Kasumi-1 (cell line): ENCODE measurements at places on chromosomes 7 and 10.

GRCh38 chr7:7819442-7820247 lies 101.2 kb upstream of the RPA3 start:
- DNase-seq: no peak

DNA sequence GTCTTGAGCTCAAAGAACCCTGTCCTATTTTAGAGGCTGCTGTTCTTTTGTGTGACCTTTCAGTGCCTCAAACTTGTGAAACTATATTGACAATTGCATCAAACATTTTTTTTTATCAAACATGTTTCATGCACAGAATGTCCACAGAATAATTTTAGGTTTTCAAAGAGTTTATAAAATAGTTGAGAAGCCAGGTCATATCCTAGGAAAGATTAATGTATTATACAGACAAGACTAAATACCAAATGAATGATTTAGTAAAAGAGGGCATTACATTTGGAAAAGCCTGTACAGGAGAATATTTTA lies 67.0 kb downstream of the CDK6 start:
- DNase-seq: no peak

GRCh38 chr7:148192491-148192890 lies 398.1 kb upstream of the C7orf33 start:
- DNase-seq: peak; percentile 2

DNA sequence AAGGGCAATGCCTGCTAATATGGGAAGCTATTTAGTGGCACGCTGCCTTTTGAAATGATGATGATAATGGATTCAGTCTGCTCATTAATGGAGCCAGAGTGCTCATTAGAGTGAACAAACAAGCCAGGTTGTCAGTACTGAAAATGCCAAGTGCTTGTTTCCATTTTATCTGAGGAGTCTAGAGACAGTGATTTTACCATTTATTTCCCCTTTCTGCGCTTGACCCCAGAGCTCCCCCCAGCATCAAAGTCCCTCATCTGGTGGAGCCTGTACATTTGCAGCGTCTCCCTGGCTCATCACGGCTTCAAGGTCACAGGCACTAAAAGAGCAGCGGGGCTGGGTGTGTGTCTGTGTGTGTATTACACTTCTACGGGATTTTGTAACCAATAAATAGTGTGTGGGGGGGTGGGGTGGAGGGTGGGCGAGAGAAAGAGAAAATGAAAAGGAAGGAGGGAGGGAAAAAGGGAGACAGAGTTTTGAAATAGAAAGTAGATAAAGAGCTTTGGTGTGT lies 553.8 kb downstream of the TFEC start:
- no peak for DNase-seq

DNA sequence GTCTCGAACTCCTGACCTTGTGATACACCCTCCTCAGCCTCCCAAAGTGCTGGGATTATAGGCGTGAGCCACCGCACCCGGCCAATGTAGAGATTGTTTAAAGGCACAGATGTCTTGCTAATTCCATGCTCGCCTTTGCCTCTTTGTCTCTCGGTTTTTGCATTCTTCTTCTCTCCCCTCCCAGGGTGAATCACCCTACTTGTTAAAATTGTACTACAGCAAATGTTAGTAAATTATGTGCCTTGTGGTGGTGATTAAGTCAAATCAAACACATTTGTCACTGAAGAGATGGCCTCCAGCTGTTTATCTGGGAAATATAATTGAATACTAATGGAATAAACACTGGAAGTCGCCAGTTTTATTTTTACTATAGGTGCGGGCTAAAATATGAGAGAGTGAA lies 384.4 kb upstream of the AUTS2 start:
- DNase-seq: no peak

- DNase-seq: no peak
These were observed 144.0 kb downstream of the AUTS2 start for GRCh38 chr7:69742237-69742636.

- no peak for DNase-seq
These were observed 158.5 kb downstream of the JCAD start for GRCh38 chr10:29900865-29901264.

DNA sequence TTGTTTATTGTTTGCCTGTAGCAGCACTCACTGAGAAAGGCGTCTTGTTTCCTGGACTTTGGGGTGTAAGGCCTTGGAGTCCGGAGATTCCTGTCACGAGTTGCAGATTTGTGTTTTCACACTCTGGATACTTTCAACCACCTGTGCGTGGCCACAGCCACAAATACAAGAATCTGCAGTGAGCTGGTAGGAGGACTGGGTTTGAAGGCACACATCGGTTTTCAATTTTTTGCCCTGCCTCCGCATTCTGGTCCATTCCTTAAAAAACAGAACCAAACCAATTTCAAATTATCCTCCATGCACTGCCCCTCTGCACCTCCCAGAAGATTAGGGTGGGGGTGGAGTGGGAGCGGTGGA lies 619 bp downstream of the EXOC4 start:
- no peak for DNase-seq

- DNase-seq: no peak
These were observed 551.5 kb downstream of the KCNMA1 start for GRCh38 chr10:77086081-77086480.

DNA sequence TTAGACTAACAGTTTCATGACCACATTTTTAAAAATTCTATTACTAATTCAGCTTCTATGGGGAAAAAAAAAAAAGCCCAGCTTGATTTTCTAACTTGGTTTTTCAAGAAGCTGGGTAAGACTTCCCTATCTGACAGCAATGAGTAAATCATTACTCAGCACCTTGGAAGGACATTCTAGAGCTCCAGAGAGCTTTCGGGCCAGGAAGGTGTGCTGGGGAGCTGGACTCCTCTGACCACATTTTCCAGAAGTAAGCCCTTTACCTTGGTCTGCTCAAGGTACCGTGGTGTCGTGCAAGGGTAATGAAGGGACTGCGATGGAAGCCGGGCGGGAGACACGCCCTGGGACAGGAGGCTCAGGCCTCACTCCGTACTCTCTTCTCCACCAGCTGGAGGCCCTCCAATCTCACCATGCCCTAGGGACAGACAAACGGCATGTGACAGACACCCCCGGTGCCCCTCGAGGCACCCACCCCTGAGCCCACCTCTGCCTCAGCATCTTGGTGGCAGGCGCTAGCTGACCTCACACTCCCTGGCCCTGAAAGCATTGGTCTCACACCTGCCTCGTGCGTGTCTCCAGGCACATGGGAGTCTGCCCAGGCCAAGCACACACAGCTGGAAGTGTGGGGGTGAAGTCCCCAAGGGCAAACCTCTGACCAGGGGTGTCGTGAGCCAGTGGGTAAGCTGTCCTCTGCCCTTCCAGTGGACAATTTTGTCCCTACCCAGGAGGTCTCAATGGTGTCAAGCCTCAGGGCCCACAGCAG lies 152.1 kb downstream of the OAT start:
- no peak for DNase-seq

- peak; percentile 17 for DNase-seq
These were observed 1180.3 kb downstream of the TYW1 start for GRCh38 chr7:68176974-68177373.

DNA sequence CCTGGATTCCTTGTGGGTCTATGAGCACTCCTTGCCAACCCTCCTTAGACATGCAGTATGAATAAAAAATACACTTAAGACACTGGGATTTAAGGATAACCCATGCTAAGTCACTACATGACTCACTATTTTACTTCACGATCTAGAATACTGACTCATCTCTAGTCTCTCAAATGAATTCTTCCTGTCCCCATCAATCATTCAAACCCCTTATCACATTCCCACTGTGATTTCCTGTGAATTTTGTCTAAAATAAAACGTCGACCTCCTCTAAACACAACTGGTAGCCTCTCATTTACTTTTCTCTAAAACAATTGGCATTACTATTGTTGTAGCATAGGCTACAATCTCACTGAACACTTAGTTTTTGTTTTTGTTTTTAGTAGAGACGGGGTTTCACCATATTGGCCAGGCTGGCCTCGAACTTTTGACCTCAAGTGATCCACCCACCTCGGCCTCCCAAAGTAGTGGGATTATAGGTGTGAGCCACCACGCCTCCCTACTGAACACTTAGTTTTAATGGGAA lies 3.9 kb upstream of the IQUB start:
- no peak for DNase-seq

DNA sequence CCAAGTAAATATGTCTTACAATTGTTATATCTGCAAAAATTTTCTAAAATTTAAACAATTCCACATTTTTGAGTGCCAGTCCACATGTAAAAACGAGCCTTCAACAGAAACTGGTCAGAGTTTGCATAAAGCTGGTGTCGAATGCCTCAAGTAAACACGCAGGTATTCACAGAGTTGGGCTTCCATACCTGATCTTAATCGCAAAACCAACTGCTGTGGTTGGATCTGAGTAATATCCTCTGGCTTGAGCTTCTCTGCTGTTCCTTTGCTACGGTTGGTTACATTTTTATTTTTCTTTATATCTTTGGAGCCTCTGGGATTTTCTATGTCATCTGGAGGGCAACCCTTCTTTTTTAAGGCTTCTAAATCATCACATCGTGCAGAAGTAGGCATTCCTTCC lies 28.4 kb downstream of the ITGB1 start:
- DNase-seq: no peak

DNA sequence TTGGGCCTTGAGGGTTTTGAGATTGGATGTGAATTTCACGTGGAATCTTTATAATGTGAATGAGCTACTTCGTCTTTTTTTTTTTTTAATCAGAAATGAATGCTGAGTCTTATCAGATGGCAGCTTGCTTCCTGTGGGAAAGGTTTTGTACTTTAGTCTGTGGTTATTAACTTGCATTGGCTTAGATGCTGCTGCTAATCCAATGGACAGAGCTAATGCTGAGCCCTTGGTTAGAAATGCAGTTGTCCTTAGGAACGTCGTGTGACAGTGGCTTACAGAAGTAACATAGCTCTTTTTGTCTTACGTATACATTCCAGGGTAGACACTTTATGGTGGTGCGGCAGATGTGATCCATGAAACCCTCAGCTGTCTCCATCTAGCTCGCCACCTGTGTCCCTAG lies 32.8 kb downstream of the ADCY1 start:
- no peak for DNase-seq

- no peak for DNase-seq
These were observed 566.6 kb downstream of the KCNMA1 start for GRCh38 chr10:77071001-77071511.

GRCh38 chr7:27137640-27138315 lies 5.7 kb downstream of the HOXA5 start:
- DNase-seq: no peak

GRCh38 chr7:32379510-32380112 lies 110.6 kb downstream of the LSM5 start:
- no peak for DNase-seq

- no peak for DNase-seq
These were observed 6.2 kb downstream of the PAXIP1 start for GRCh38 chr7:154996756-154997155.

- no peak for DNase-seq
These were observed 28.7 kb downstream of the SLC29A3 start for GRCh38 chr10:71347587-71348395.

DNA sequence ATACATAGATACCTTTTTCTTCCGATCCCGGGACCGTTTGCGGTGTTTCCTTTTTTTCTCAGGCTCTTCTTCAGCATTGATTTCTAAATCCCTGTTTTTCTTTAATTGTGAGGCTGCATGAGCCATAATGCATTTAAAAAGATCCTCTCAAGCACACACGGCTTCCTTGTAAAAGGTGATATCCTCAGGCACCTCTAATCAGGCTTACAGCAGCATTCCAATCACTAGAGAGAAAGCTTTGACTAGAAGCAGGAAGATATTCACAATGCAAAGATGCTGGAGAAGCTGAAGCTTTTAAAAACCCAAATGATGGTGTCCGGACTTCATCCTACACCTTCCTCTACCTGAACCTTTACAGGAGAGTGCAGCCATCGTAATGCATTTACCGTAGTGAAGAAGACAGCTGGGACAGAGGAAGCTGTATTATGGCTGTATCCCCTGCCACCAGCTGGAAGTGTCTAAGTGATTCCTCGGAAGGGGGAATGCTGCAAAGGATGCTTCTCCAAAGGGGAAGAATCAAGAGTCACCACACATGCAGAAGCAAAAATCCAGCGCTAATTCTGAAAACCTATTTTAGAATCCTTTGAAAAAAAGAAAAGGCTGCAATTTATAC lies at the start of gene ANK3:
ANK3 (minus strand) TSS at position 463 of the 613 bp plus-strand sequence; CDS start at position 126, 337 bp downstream.
- DNase-seq: no peak

GRCh38 chr7:151460474-151460855 lies 20.5 kb upstream of the CRYGN start:
- no peak for DNase-seq

GRCh38 chr7:41175435-41175834 lies 527.5 kb downstream of the INHBA start:
- no peak for DNase-seq

DNA sequence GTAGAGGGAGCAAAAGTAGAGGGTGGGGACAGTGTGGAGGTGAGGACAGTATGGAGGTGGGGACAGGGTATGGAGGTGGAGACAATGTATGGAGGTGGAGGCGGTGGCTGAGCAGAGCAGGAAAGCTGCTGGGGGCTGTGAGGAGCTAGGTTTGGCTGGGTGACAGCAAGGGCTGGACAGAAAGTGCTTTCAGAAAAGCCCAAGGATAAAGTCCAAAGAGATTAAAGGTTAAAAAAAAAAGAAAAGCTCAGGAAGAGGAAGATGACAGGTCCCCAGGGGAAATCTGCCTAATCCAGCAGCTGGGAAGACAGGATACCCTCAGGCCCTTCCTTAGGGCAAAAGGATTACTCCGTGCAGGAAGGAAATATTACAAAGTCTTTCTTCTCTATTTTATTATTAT lies 32.1 kb upstream of the PFKFB3 start:
- no peak for DNase-seq

GRCh38 chr7:116271161-116271913 lies 61.0 kb downstream of the TES start:
- DNase-seq: no peak

GRCh38 chr10:72889391-72889831 lies 4.1 kb upstream of the OIT3 start:
- no peak for DNase-seq

GRCh38 chr10:19097151-19097550 lies 48.5 kb downstream of the MALRD1 start:
- DNase-seq: no peak
